ENCODE measurements at places on chromosomes 2 and 18.

DNA sequence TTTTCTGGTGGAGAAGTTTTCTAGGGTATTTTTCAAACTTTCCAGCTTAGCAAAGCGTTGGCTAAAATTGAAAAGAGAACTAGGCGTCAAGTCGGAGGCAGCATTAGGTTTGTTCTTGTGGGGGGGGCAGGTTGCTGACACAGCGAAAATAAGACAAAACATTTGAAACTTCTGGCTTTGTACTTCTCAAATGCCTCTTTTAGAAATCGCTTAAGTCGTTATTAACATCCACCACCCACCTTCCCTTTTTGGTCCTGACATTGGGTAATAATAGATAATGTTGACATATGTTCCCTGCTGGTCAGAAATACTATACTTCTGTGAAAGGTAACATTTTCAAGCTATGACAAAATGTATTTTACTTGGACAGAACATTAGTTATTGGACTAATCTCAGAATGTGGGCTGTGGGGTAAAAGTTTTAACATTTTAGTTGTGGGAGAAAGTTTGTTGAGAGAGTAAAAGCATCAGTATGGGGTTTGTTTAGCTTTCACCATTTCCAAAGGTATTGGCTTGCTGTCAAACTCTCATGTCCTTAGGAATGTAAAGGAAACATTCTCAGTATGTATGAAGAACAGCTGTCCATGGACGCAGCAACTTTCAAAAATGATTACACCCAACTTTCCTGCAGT, 88.1 kb upstream of the ZEB2 start:
- DNase-seq = no peak

- DNase-seq = no peak
Measured at GRCh38 chr2:152071092-152071491, 27.8 kb downstream of the CACNB4 start.

DNA sequence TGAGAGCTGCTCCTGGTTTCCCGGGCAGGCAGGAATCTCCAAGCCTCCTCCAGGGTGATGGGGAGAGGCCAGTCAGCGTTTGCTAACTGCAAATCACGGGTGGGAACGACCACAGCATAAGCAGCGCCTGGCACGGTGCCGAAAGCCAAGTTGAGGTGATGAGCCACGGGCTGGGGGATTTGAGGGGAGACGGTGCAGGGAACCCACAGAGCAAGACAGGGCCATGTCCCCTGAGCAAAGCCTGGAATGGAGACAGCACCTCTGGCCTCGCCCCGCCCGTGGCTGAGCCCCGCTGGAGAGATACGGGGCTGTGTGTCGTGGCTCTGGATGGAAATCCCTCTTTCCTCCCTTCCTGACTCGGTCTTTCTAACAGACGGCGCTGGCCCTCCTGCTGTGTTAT, 31.5 kb upstream of the TMEM18 start:
- DNase-seq = no peak

DNA sequence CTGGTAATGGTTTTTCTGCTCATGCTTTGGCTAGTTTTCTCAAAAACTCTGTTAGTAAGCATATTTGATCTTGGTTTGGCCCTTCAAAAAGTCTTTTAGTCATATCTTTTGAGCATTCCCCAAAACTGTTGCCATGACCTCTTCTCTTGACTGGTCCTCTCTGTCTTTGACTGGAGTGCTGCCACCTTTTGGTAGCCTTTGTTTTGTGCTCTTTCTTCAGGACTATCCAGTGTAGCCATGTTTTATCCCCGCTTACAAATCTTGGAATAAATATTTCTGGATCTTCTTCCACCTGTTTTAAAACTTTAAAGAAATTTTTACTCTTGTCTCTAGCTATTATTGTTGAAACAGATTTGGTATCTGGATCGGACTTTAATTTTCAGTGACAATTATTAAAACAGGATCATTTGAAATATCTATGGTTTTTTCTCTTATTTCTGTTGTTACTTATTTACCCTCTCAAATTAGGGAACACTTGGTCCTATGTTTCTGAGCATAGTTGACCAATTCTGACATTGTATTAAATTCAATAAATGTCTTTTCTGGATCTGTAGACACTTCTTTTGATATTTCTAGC, 965 bp upstream of the ELOA2 start:
- no peak for DNase-seq

GRCh38 chr2:60422826-60423483, 130.5 kb downstream of the BCL11A start:
- DNase-seq = no peak

All from activated CD4-positive, alpha-beta T cell treated with anti-CD3 and anti-CD28 coated beads, Interleukin-2, Interleukin-4, amounts not matched to agents 100 ng/mL and 50 ng/mL, durations not matched to agents 16 hours and 8 hours (primary cell).